ENCODE measurements at places on chromosomes 5 and 9. TPM values are rescaled to one million over a fixed set of nuclear protein-coding genes. Genes with fewer than 3 reads are reported as not detected.

GRCh38 chr5:94577466-94578245, 40.7 kb downstream of the KIAA0825 start:
- DNase-seq, result peak; percentile 52

GRCh38 chr5:8843771-8844170, 702.1 kb downstream of the SEMA5A start:
- peak; percentile 84 for DNase-seq

DNA sequence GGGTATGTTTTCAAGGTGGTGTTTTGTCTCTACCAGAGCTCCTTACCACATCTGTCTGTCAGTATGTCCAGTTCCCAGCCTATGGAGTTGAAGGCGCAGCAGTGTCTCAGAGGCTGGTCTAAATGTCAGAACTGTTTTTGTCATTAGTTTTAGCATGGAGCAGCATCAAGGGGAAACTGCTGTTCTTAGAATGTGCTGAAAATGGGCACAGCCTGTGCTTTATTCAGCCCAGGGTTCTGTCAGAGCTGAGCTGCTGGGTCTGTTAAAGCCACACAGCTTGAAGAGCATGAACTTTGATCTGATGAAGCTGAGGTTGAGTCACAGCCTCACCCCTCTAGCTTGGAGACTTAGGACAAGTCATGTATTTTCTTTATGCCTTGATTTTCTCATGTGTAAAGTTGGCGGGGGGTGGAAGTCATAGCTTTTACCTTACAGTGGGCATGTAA, 71.9 kb downstream of the RALGPS1 start:
- no peak for DNase-seq

DNA sequence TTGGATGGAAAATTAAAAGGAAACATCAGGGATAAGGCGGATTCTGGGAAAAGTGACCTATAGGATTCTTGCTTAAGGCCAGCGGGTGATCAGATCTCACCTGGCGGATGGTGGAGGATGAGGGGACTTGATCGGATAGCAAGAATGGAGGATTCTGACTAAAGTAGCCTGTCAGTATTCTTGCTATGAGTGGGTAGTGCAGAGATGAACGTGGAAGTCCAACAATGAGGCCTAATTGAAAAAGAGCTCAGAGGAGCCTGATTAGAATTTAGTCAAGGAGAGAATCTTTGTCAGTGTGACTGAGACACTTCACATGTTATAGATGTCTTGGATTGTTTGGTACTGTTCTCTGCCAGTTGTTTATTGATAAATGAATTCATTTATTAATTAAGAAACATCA, 24.9 kb downstream of the CAST start:
- no peak for DNase-seq

DNA sequence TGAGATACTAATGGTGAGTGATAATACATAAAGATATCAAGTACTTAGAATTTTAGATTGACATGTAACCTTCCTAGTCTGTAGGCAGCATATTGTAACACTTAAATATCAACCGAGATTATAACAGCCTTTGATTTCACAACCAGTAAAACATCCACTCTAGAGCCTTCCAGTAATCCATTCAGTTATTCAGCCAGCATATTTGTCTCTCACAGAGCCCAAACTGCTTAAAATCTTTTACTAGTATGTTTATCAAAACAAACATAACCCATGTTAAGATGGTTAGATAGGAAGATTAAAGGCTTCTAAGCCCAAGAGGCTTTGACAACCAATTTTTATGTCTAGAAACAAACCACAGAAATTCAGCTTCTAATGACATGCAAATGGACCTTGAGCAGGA, 177.9 kb upstream of the FST start:
- DNase-seq, result peak; percentile 67

DNA sequence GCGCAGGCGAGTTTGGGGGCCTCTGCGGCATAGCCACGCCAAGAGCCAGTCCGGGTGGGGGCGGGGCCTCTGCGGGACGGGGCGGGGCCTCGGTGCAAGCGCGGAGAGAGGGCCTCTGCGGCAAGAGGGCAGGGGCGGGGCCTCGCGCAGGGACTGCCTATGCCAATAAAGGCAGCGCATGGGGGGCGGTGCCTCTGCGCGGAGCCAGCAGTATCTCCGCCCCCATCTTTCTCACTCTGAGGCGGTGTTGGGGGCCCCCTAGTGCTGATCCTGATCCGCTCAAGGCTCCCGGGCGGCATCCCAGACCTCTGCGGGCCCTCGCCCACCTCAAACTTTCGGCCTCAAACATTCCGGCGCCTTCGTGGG, 9.2 kb upstream of the GPRIN1 start:
- DNase-seq, result peak; percentile 91

GRCh38 chr5:15124871-15125568, 253.4 kb upstream of the ANKH start:
- DNase-seq, result no peak

- DNase-seq, result no peak
Measured at GRCh38 chr9:136931611-136932130, 12.9 kb downstream of the FBXW5 start.

DNA sequence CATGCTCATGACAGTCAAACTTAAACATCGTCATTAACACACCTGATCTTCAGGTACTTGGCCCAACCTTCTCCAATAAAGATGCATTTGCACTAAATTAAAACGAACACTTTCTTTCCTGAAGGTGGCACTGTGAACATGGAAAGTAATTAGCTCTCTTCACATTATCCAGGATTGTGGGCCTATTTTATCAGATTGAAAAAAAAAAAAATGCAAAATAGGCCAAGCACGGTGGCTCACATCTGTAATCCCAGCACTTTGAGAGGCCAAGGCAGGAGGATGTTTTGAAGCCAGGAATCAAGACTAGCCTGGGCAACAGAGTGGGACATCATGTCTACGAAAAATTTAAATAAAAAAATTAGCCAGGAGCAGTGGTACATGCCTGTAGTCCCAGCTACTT, 14.4 kb upstream of the CDC20B start:
- no peak for DNase-seq

- DNase-seq, result peak; percentile 52
Measured at GRCh38 chr9:89723469-89724100, 118.8 kb downstream of the GADD45G start.

DNA sequence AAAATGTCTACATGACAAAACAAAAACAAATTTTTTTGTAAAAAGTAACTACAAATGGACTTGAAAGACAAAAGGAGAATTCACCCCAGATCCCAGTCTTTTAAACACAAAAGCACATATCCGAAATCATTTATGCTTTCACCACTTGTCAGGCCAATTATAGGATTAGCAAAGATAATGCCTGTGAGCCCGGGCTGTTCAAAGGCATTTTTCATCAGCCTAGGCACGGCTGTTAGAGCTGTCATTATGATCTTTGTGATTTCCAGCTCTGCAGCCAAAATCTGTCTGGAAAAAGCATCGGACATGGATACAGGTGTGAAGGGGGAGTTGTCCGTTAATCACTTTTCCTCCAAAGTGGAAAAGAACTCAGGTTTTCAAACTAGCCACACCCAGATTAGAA, 23.6 kb upstream of the RAB14 start:
- DNase-seq, result no peak

GRCh38 chr5:128539038-128539429, 989 bp upstream of the FBN2 start:
- DNase-seq, result peak; percentile 13

- DNase-seq, result no peak
Measured at GRCh38 chr5:37860206-37860605, 20.4 kb upstream of the GDNF start.

DNA sequence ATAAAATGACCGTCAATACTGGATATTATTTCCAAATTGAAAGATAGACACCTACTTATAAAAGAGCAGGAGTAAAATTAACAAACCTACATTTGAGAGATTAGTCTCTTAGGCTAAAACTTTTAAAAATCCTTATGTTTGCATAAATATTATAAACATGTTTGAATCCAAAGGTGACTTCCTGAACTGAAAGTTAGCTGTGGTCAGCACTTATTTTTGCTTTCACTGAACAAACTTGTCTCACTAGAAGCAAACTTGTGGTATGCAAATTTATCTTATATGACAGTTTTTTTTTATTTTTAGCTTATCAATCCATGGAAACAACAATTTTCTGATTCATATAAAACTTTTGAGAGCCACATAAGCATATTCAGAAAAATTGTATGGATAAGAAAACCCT, 502.6 kb upstream of the COX7C start:
- DNase-seq, result no peak

- no peak for DNase-seq
Measured at GRCh38 chr9:4295160-4295559, 4.7 kb downstream of the GLIS3 start.

DNA sequence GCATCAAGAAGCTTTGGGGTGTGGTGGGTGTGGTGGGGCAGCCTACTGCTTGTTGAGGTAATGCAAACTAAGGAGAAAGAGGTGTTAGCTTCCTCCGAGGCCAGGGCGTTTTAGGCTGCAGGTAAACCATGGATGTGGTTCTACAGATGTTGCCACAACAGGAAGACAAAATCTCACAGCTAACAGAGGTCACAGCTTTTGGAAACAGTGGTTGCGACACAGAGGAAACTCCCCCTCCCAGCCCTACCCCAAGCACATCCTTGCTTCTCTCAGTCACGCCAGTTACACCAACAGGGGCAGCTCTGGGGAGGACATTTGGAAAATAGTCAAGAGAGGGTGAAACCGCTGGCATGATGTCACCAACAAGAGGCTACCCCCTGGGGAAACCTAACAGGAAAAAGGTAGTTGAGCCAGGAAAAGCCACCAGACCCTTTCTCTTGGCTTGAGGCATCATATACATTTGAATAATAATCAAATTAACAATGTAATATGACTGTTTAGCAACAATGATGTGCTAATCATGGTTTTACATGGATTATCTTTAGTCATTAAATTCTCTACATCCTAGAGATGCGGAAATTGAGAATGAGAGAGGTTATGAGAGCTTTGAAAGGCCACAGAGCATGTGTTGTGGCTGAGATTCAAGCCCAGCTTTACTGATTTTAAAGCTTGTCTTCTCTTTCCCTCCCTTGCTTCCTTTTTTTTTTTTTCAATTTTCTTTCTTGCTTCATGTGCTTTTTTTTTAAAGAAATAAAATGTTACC, 82.2 kb upstream of the IL12B start:
- DNase-seq, result no peak

DNA sequence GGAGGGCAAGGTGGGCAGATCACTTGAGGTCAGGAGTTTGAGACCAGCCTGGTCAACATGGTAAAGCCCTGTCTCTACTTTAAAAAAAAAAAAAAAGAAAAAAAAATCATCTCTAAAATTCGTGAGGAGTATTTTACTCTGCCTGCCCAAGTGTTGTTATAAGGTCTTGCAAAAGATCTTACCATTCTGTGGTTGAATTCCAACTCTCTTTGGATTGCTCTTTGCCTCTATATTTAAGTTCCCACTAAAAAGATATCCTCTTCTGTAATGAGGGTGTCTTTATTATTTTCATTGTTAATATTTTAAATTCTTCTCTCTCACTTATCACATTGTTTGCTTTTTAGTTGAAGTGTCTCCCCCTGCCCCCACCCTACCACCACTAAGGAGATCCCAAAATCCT, 33.4 kb downstream of the CREBRF start:
- DNase-seq, result no peak

- no peak for DNase-seq
Measured at GRCh38 chr9:38431116-38431515, 6.9 kb upstream of the IGFBPL1 start.

DNA sequence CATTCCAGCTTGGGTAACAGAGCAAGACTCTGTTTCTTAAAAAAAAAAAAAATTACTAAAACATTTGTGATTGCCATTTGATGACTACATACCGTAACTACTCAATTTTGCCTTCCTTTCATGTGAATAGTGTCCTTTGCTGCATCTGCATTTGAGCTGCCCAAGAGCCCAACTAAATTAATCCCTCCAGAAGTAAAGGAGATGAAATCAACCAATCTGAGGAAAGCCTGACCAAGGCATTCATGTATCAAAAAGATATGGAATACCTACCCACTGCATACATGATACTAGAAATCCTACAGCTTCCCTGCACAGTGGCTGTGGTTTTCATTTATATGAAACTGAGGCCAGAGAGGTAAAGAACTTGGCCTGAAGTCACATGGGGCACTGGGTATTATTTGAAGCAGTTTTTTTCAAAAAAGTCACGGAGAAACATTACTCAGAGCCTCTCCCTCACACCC, 177.5 kb downstream of the AOPEP start:
- DNase-seq, result no peak

- DNase-seq, result no peak
Measured at GRCh38 chr5:24381861-24382489, 262.8 kb downstream of the CDH10 start.

DNA sequence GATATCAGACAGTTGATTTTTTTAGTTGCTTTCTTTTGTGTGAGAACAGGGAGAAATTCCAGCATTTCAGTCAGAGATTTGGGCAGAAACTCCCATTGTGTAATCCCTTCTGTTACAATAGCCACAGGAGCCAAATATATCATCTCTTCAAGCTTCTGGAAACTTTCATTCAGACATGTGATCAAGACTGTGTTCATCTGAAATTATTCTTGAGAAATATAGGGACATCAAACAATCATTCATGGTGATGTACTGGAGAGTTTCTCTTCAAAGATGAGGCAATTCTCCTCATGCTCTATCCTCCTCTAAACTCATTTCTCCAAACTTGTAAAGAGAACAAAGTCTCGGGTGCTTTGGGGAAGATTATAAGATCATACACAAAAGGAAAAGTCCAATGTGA, 35.2 kb upstream of the CSNK1G3 start:
- DNase-seq, result no peak

- no peak for DNase-seq
Measured at GRCh38 chr9:137784046-137784445, 93.5 kb upstream of the CACNA1B start.

DNA sequence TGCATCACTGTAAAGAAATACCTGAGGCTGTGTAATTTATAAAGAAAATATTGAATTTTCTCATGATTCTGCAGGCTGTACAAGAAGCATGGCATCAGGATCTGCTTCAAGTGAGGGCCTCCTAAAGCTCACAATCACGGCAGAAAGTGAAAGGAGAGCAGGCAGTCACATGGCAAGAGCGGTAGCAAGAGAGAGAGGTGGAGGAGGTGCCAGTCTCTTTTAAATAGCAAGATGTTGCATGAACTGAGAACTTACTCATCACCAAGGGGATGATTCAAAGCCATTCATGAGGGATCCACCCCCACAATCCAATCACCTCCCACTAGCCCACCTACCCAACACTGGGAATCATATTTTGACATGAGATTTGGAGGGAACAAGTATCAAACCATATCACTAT, 184.5 kb upstream of the PAPPA start:
- DNase-seq, result peak; percentile 43

Gene ARID3C
- total RNA-seq, result under 0.01 TPM

Gene WWC1
- total RNA-seq, result 4.9 TPM

Gene LRRC70
- total RNA-seq, result 1.3 TPM

Gene BOD1
- total RNA-seq, result 93.7 TPM

Gene KIF20A
- total RNA-seq, result 23.8 TPM

Gene GRXCR2
- not detected for total RNA-seq

Gene OBP2B
- not detected for total RNA-seq

Gene LCN12
- total RNA-seq, result not detected

Gene TAF11L10
- total RNA-seq, result not detected

Gene GABRA6
- not detected for total RNA-seq

Gene SLC25A2
- total RNA-seq, result not detected

Gene FGF18
- 8.0 TPM for total RNA-seq

Gene OTP
- not detected for total RNA-seq
